ENCODE measurements at places on chromosomes 3 and 15.

GRCh38 chr3:193190146-193190786 lies 50.8 kb upstream of the PLAAT1 start:
- no peak for DNase-seq

- peak; percentile 91 for DNase-seq
Measured at GRCh38 chr3:64344721-64345207, 119.5 kb upstream of the PRICKLE2 start.

DNA sequence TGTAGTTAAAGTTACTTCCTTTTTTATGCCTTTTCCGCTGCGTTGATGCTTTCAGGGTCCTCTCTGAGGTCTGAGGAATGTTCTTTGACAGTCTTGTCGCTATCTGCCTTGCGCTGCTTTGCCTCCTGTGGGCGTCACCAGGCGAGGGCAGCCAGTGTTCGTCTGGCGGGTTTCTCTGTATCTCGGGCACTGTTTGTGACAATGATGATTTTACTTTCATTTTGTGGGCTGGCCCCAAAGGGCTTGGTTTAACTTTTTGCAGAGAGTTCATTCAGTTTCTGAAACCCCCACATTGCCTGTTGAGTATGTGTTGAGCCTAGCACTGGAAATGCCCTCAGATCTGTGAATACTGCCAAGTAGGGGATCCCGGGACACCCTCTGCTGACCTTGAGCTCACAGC lies 24.6 kb upstream of the SACM1L start:
- DNase-seq: no peak

DNA sequence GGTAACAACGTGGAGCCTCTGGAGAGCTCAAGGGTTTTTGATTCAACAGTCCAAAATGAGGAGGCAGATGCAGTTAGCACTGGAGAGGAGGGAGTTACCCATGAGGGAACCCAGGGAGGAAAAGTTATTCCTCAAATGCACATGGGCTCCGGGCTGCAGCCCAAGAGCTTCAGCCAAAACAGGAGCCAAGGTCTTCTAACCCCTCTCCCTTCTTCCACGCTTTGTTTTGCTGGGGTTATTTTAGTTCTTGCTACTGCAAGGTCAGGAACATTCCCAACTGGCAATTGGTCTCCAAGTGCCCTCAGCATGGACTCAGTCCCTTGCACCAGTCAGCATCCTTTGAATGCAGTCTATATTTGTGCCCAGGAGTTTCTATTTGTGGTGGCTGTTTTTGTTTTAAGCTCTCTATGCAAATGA lies 90.0 kb downstream of the TGFBR2 start:
- no peak for DNase-seq

DNA sequence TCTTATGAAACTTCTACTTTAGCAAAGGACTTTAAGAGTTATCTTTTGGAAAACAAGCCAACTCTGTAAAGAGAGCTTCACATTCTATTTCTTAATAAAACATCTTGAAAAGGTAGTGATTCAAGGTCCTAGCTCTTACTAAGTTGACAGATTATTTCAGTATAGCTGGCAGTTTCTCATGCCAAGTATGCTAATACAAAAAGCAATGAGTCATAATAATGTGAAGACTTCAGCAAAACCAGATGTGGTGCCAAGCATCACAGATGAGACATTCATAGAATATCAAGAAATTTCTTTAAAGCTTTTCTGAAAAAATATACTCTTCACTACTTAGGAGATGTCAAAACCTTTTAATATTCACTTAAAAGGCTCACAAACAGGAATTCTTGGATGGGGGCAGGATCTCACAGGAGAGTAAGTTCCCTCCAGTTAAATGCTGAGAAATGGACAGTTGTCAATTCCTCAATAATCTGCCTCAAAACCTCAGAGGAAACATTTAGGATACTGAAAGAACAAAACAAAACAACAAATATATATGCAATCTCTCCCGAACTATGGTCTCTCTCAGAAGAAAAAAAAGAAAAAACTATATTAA lies 45.6 kb downstream of the DCBLD2 start:
- peak; percentile 94 for DNase-seq

GRCh38 chr3:46670000-46670890 lies 23.2 kb downstream of the ALS2CL start:
- no peak for DNase-seq

DNA sequence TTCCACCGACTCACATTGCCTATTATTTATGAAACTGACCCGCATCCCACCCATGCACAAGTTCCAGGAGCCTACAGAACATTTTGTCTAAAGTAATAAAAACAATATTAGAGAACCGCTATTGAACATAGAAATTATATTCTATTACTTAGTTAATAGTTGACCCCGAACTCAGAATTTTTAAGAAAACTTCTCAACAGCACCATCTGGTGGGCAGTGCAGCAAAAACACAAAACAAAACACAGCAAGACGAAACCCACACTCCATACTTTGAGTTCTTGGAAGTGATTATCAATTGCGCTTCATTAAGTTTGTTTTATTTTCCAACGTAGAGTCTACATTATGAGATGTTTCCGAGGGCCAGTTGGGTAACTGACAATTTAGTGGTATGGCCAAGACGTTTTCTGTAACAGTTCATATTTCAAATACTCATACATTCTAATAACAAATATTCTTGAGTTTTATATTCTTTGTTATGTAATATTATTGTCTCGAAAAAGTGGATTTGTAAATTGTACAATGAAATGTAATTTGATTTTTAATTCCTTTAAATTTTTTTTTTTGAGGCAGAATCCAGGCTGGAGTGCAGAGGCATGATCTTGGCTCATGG lies 24.0 kb upstream of the C3orf70 start:
- DNase-seq: peak; percentile 49

- no peak for DNase-seq
Measured at GRCh38 chr3:57176045-57176444, 10.9 kb upstream of the IL17RD start.

GRCh38 chr3:184238246-184238818 lies 8.9 kb downstream of the VWA5B2 start:
- DNase-seq: no peak

Data from fibroblast of skin of abdomen (primary cell).